ENCODE measurements at places on chromosomes 3 and 15.
A peak's percentile ranks its signal among the peaks of the same experiment; 100 is the strongest.

- no peak for DNase-seq
These were observed 61.9 kb downstream of the TRPM7 start for GRCh38 chr15:50624616-50625168.

GRCh38 chr3:39550354-39551051, 83.0 kb downstream of the MOBP start:
- DNase-seq, result no peak

- DNase-seq, result no peak
These were observed 749.5 kb downstream of the ROBO1 start for GRCh38 chr3:79018265-79018664.

- DNase-seq, result no peak
These were observed 743.3 kb upstream of the EPHA6 start for GRCh38 chr3:96071097-96071496.

GRCh38 chr3:71070497-71071463, 512.7 kb downstream of the FOXP1 start:
- DNase-seq, result no peak

GRCh38 chr3:61724801-61725200, 163.4 kb downstream of the PTPRG start:
- DNase-seq, result no peak

DNA sequence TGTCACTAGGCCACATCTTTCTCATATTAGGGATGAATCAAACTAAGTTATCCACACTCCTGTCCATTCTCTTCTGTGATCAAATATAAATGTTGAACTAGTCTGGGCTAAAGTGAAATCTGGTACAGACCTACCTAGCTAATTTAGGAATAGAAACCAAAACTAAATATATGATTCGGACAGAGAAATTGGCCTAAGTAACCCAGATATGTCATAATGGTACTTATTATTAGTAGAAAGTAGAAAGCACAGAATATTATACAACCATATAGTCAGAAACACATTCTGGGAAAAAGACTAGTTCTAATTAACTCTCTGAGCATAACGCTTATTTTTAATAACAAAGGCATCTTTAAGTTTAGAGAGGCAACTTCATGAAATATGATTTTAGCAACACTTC, 389.0 kb downstream of the LSAMP start:
- DNase-seq, result no peak

DNA sequence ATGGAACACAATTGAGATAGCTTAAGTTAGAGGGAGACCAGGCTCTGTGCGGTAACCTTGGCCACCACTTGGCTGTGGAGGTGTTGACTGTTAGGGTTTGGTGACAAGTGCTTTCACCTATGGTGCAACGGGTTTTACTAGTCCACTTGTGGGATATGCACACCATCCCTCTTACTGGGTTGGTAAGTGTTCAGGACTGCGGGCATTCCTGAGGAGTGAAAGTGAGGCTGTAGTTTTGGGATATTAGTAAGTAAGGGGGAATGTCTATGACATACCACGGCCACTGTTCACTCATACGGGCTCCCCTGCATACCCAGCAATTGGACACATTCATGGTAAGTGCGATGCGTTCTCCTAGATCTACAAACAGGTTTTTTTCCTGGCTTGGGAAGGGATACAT, 8.0 kb upstream of the RAD54L2 start:
- DNase-seq, result no peak

DNA sequence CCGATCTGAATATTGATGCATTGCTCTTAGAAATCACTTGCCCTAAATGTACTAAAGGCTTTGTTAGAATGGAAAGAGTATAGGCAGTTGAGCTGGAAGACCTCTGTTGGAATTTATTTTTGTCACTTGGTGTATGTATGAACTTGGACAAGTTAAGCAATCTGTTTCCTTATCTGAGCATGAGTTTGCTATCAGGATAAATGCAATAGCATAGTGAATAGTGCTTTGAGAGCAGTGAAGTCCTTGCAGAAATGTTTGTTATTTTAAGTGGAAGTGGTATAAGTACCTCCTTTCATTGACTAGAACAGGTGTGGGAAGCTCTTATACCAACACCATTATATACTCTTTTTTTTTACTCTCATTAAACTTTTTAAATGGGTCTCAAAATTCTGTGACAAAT, 146.4 kb upstream of the ONECUT1 start:
- no peak for DNase-seq

DNA sequence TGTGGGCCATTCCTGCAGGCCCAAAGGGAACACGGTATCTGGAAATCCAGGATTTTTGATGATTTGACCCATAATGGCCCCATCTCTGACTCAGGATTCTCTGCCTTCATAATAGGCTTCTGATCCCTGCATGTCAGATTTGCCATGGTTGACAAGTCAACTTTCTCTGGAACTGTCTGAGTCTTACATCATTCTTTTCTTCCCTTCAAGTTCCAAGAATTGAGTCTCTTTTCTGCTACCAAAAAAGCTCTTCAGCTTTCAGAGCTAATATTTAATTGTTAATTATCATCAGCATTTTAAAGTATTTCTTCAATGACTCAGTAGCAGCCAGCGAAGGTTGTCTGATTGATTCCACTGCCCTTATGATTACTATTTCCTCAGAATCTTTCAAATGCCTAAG, 244.4 kb upstream of the COL8A1 start:
- DNase-seq, result no peak

- DNase-seq, result no peak
These were observed 5.2 kb downstream of the HYAL2 start for GRCh38 chr3:50317300-50317699.

DNA sequence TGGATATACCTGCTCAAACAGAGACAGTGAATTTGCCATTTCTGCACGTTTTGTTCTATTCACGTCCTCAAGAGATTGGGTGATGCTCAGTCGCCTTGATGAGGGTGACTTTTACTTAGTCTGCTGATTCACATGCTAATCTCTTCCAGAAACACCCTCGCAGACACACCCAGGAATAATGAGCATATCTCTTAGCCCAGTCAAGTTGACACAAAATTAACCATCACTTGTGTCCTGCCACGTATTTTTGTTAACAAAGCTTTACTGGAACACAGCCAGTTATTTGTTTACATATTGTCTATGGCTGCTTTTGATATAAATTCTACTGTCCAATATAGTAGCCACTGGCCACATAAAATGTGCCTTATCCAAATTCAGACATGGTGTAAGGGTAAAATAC, 218.3 kb downstream of the FHIT start:
- DNase-seq, result no peak

GRCh38 chr15:71011503-71012155, 103.6 kb upstream of the THSD4 start:
- peak; percentile 47 for DNase-seq

DNA sequence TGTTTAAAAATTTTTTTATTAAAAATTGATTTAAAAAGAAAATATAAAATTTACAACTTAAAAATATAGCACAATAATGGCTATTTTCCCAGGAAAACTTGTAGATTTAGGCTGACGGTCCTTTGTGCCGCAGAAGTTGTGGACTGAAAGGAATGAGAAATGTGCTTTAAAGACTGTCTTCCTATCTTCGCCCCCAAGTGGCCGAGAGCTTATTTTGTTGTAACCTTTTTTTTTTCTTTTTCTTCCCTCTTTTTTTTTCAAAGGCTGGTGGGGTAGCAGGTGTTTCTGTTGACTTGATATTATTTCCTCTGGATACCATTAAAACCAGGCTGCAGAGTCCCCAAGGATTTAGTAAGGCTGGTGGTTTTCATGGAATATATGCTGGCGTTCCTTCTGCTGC, 15.5 kb downstream of the SLC25A26 start:
- DNase-seq, result no peak

DNA sequence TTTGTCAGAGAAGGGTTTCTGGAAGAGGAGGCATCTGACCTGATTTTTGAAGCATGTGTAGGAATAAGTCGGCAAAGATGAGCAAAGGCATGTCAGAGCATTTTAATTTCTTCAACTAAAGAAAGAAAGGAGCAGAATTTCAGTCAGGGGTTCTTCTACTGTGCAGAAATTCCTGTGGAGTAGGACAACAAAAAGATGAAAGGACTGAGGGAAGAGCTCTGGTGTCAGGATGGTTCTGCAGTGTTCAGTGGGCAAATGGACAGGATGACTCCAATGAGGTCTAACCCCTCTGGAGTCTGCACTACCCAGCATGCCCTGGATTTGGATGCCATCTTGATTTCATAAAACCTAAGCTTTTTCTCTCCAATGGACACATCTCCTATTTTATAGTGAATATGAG, 47.7 kb upstream of the SIAH2 start:
- no peak for DNase-seq

DNA sequence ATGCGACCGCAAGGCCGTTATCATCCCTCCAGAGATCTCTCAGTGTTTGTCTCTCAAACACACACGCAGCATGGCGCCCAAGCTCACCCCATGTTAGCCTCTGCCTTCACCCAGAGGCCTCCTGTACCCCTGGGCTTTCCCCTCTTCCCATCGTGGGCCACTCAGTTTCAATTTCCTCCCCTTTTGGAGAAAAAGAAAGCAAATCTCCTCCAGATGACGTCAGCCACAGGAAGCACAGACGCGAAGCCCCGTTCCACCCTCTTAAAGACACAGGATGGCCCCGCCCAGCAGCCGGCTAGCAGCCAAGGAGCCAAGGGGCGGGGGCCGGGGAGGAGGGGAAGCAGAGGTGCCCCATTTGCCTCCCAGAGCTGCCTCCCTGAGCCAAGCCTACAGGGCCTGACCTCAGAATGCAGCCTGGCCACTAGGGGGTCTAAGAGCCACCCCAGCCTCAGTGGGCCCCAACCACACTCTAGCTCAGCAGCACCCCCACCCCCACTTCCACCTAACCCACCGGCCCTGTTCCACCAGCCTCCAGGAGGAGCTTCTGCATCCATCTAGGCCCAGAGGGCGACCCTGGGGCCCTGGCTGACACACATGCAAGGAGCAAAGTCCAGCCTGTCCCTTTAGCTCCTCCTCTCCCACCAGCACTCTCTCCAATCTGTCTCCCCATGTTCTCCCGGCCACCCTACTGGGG, 26.5 kb downstream of the ATRIP start:
- peak; percentile 92 for DNase-seq

- no peak for DNase-seq
These were observed 76.6 kb upstream of the RNF7 start for GRCh38 chr3:141661229-141662196.

DNA sequence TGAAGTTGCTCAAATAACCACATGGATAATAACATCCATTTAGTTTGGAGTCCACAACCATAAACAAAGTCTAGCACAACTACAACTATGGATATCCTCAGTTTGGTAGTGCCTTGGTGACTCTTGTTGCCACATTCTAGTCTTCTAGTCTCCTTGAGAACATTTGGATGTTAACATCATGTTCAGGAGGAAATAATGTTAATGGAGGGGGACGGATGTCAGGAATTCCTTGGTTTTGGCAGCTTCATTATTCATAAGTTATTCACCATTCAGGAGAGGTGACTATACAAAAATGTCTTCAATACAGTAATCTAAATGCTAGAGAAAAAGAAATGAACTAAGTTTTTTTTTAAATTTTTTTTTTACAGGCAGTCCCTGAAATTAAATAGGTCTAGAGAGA, 26.4 kb upstream of the GABPB1 start:
- no peak for DNase-seq

GRCh38 chr3:111784001-111784400, 75.1 kb upstream of the PHLDB2 start:
- DNase-seq, result no peak

DNA sequence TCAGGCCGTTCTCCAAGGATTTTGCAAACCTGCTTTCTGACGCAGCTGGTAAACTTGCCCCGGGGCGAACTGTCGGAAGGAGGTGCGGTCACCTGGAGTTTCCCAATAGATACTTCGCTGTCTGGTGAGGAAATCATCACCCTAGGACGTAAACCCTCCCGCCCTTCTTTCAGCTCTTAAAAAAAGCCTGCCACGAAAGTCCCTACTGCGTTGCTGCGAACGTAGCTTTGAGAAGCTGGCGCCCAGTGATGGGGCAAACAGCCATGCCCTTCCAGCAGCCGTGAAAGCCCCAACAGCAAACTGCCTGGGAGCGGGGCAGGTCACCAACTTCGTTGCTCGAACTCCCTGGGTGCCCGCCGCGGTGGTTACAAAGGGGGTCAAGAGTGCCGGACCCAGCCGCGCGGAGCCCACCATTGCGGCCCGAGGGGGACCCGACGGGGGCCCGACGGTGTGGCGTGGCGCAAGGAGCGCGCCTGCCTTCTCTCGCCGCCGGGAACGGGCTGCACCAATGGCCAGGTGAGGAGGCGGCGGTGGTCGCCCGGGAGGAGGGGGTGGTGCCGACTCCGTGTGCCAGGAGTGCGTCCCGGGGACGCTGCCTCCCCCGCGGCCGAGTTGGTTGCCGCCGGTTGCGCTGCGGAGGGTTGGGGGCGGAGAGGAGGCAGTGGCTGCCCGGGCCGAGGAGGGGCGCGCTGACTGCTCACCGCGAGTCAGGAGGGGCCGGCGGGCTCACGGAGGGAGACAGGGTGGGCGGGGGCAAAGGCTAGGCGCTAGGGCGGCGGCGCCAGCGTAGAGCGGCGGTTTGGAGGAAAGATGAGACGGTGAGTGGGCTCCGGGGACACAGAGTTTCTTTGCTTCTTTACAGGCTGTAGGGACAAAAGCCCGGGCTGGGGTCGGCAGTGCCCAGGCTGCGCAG, at the start of gene PHLDB2:
TSS of gene PHLDB2 (plus strand) at position 205 of the 913 bp plus-strand sequence. CDS start 24,813 bp downstream, outside the sequence.
- peak; percentile 70 for DNase-seq

- DNase-seq, result no peak
These were observed 271.9 kb downstream of the FOXP1 start for GRCh38 chr3:71311661-71312046.

DNA sequence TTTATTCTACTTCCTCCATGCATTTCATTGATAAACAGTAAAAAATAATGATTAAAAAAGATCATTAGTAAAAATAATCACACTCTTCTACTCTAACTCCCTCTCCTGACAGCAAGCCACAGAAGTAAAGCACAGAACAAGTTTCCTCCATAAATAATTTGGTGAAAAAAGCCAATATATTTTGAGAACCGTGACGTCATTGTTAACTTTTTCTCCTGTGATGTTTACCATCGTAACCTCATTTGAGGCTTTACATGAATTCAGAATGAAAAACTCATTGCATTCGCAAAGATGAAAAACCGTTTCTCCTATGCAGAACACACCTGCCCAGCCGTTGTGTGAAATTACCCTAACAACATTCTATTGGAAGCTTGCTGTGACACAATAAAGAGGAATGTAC, 120.7 kb downstream of the NSUN3 start:
- no peak for DNase-seq

- DNase-seq, result no peak
These were observed 94.1 kb downstream of the PLSCR2 start for GRCh38 chr3:146375219-146375618.

DNA sequence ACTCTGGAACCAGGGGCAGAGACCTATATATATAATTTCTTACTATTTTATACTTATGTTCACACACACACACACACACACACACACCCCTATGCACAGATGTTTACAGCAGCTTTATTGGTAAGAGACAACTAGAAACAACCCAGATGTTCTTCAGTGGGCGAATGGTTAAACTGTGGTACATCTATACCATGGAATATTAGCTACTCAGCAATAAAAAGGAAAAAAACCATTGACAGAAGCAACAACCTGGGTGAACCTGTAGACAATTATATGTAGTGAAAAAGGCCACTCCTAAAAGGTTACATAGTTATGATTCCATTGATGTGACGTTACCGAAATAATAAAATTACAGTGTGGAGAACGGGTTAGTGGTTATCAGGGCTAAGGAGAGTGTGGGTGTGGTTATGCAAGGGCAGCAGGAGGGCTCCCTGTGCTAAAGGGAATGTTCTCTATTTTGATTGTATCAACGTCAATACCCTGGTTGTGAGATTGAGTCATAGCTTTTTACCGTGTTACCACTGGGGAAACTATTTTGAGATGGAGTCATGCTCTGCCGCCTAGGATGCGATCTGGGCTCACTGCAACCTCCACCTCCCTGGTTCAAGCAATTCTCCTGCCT, 85.5 kb downstream of the FLNB start:
- DNase-seq, result no peak

All from amniotic stem cell (primary cell).